ENCODE measurements at places on chromosomes 6 and 20. TPM values are rescaled to one million over a fixed set of nuclear protein-coding genes. Genes with fewer than 3 reads are reported as not detected.

DNA sequence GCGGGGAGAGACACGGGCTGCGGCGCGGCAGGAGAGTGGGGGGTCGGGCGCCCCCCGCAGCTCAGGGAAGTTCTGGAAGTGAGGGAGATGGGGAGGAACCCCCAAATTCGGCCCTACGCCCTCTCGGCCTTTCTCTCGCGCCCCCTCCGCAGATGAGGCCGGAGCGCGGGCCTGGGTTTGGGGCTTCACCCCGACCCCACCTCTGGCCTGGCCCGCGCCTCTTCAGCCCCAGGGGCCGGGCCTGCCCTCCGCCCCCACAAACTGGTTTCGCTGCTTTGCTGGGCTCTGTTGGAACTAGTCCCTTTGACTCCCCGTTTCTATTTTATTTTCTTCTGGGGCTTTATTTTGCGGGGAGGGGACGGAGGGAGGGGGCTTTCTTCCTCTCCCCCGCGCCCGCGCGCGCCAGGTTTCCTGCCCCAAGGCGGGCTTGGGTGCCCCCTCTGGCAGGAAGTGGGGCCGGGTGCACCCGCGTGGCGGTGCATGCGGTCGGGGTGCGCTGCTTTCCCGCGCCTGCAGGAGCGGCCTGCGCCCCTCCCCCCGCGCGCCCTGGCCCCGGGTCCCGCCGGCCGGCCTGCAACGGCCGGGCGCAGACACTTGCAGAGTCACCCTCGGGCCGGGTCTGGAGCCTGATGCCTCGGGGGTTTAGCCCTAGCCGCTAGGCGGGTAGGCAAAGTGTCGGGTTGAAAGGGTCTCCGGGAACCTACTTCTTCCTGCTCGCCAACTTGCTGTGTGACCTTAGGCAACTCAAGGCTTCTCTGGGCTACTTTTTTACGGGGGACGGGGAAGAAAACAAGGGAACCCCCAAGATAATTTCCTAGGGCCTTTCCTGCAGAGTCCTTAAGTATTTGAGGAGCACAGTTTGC lies 1.3 kb downstream of the HMGA1 start:
- H3K4me3 ChIP-seq = peak overlapping the region; percentile 81
- H3K4me1 ChIP-seq = no peaks in the 10 kb centered on the region
- H3K27ac ChIP-seq = no peak overlapping the region
- DNase-seq = peak; percentile 79
- no peaks in the 10 kb centered on the region for H3K36me3 ChIP-seq

DNA sequence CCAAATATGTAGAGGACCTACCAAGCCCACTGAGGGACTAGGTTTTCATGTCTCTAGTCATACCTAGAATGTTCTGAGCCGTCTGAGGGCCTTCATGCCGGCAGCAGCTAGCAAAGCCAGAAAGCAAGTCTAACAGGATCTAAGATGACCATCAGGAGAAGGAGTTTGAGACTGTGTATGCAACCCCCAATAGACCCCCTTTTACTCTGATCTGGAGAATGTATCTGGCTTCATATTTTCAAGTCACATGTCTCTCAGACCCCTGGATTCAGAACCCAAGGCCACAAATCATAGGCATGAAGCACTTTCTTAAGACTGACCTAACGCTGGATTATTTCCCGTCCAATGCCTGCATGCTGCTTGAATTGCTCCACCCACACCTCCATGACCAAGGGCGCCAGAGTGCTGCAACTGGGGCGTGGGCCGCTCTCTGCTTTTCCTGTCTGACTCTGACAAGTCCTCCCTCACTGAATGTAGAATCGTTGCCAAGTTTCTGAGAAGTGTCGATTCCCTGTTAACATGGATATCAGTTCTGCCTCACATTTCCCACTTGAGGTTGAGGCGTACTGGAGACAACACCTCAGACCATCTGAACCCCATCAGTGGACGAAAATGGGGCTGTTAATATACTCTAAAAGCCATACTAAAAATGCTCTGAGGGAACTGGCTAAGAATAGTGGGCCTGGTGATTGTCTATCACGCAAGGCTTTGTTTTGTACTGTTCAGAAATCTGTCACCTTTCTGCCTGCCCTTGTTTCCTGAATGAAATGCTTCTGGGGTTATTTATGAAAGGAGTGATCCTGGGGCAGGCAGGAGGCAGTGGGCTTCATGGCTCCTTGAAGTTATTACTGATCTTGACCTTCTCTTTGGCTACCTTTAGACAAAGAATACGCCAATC lies 23.9 kb upstream of the ASXL1 start:
- no peak overlapping the region for H3K4me3 ChIP-seq
- no peaks in the 10 kb centered on the region for H3K27me3 ChIP-seq
- no peak overlapping the region for H3K27ac ChIP-seq

DNA sequence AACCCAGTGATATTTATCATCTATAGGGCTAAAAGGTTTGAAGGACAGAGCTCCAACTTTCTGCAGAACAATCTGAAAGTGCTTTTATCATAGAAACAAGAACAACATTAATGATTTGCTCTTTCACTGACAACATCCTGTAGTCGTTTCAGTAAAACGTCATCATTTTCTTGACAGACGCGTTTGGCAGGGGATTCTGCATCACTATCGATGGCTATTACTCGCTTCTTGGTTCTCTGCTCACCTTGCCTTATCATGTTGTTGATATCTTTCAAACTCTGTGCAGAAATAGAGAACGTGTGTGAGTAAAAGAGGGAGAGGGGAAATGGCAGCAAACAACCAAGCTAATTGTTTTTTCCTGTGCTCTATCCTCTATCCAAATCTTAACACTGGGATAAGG lies 47.1 kb upstream of the SAMHD1 start:
- no peaks in the 10 kb centered on the region for H3K36me3 ChIP-seq
- H3K27me3 ChIP-seq = no peaks in the 10 kb centered on the region
- no peak overlapping the region for H3K4me3 ChIP-seq

GRCh38 chr6:82622461-82622860 lies 258.8 kb downstream of the TPBG start:
- H3K4me3 ChIP-seq = no peak overlapping the region
- H3K4me1 ChIP-seq = no peaks in the 10 kb centered on the region
- no peaks in the 10 kb centered on the region for H3K36me3 ChIP-seq

DNA sequence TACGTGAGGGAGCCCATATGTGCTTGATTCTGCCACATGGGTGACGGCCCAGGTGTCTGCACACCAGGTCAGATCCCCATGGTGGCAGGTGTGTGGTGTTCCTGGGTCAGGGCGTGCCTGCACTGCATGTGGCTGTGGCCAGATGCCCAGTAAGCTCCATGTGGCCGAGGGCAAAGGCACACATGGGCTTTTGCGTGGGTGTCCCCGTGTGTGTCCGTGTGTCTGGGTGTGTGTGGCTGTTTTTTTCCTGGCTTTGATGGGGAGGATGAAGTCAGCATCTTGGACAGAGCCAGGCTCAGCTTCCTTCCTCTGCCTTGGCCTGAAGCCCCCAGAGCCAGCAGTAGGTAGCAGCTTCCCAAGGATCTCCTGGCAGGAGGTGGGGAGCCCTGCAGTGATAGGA lies 1.5 kb upstream of the TNXB start:
- DNase-seq = peak; percentile 59
- no peaks in the 10 kb centered on the region for H3K27me3 ChIP-seq
- H3K4me3 ChIP-seq = no peak overlapping the region
- no peaks in the 10 kb centered on the region for H3K36me3 ChIP-seq
- no peaks in the 10 kb centered on the region for H3K4me1 ChIP-seq

- no peaks in the 10 kb centered on the region for H3K36me3 ChIP-seq
- no peaks in the 10 kb centered on the region for H3K4me1 ChIP-seq
- H3K27ac ChIP-seq = no peak overlapping the region
- H3K4me3 ChIP-seq = no peak overlapping the region
- H3K27me3 ChIP-seq = no peaks in the 10 kb centered on the region
- no peak for DNase-seq
Measured at GRCh38 chr20:57082357-57082945, 184.0 kb downstream of the BMP7 start.

DNA sequence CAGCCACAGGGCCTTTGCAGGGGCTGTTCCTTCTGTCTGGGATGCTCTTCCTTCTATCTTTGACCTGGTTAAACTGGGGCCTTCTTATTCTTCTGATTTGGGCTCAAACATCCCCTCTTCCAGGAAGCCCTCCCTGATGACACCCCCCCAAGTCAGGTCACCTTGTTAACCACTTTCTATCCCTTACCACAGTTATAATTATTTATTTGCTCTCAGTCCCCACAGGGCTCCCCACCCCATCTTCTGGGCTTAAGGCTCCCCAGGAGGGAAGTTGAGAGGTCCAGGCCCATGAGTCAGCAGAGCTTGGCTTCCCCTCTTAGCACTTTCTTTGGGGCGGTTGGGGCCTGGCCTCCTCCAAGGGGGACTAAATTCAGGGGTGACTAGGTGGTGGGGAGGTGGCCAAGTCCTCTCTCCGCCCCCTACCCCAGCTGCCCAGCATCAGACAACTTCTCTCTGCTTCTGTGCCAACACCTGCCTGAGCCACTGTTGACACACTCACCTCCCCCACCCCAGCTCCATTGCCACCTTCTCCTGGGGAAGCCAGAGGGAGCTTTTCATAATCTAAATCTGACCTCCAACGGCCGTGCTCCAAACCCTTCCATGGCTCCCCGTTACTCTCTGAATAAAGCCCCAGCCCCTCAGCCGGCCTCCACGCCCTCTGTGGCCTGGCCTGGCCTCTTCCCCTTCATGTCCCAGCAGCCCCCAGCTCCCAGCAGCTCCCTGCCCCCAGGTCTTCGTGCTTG lies 70.0 kb downstream of the CEBPB start:
- no peaks in the 10 kb centered on the region for H3K27me3 ChIP-seq
- H3K27ac ChIP-seq = no peak overlapping the region
- H3K36me3 ChIP-seq = no peaks in the 10 kb centered on the region
- H3K4me1 ChIP-seq = no peaks in the 10 kb centered on the region
- no peak overlapping the region for H3K4me3 ChIP-seq

DNA sequence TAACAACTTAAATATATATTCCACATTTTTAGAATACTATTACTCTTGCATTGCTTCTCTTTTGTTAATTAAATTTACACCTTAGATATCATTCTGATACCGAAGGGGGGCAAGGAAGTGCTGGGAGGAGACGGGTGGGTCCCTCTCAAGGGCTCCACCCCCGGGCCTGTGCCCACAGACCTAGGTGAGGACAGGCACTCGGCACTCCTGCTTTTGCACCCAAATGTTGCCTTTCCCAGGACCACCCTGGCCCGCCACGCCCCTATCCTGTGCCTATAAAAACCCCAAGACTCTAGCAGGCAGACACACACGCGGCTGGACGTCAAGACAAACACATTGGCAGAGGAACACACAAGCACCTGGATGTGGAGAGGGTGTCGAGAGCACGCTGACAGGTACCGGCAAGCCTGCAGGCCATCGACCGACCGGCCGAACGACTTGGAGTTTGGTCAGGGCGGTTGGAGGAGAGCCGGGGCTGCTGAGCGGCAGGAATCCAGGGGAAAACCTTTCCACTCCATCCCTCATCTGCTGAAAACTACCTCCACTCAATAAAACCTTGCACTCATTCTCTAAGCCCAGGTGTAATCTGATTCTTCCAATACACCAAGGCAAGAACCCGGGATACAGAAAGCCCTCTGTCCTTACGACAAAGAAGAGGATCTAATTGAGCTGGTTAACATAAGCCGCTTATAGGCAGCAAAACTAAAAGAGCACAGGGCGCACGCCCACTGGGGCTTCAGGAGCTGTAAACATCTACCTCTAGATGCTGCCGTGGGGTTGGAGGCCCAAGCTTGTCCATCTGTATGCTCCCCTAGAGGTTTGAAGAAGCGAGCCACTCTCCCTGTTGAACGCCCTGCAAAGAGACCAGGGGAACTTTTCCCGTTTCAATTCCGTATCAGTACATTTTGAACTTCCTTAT lies 197.4 kb upstream of the PRSS16 start:
- no peaks in the 10 kb centered on the region for H3K27me3 ChIP-seq
- no peak overlapping the region for H3K4me3 ChIP-seq
- H3K36me3 ChIP-seq = no peaks in the 10 kb centered on the region
- no peak overlapping the region for H3K27ac ChIP-seq

- H3K4me3 ChIP-seq = no peak overlapping the region
- no peak for DNase-seq
Measured at GRCh38 chr6:20729086-20729485, 194.8 kb downstream of the CDKAL1 start.

- H3K4me1 ChIP-seq = no peaks in the 10 kb centered on the region
- no peak for DNase-seq
- H3K27ac ChIP-seq = no peak overlapping the region
- H3K4me3 ChIP-seq = no peak overlapping the region
- H3K36me3 ChIP-seq = no peaks in the 10 kb centered on the region
Measured at GRCh38 chr6:131918650-131919355, 32.4 kb downstream of the CCN2 start.

The TRIM40 gene
- not detected for total RNA-seq

The PTP4A1 gene
- total RNA-seq = 34.3 TPM

The PI3 gene
- 0.96 TPM for total RNA-seq

The DNMT3B gene
- total RNA-seq = 1.9 TPM

Data from aorta (tissue), 5 donors.